Naive thymus-derived CD4-positive, alpha-beta T cell (primary cell): ENCODE measurements at places on chromosomes 5 and 9. TPM values are rescaled to one million over a fixed set of nuclear protein-coding genes. Genes with fewer than 3 reads are reported as not detected.
A peak's percentile ranks its signal among the peaks of the same experiment; 100 is the strongest.

DNA sequence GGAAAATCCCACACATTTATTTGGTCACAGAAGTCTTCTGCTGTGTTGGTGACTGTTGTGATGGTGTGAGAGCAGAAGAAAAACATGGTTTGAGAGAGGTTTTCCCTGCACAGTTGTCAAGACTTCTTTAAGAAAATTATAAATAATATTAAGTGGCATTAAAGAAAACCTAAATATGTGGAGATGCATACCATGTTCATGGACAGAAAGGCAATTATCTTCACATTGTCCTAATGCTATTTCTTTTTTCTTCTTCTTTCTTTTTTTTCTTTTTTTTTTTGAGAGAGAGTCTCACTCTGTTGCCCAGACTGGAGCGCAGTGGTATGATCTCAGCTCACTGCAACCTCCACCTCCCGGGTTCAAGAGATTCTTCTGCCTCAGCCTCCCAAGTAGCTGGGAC lies 24.3 kb upstream of the ERGIC1 start:
- no peaks in the 10 kb centered on the region for H3K27me3 ChIP-seq
- peaks cover 12% of the 10 kb centered on the region for H3K4me1 ChIP-seq
- no peaks in the 10 kb centered on the region for H3K36me3 ChIP-seq
- H3K4me3 ChIP-seq: no peak overlapping the region
- no peak for DNase-seq

DNA sequence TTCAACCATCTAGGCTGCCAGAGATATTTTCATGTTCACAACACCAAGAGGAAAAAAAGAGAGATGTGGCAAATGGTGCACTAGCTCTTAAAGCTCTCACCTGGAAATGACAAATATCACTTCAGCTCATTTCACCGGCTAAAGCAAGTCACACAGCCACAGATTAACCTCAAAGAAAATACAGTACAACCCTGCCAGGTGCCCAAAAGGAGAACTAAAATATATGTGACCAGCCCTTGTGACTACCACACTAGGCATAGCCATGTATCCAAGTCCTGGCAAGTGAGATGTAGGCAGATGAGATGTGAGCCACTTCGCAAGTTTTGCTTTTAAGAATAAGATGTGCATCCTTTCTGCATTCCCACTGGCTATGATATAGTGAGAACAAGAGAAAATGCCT lies 41.4 kb downstream of the AGTPBP1 start:
- no peaks in the 10 kb centered on the region for H3K27me3 ChIP-seq
- H3K4me1 ChIP-seq: no peaks in the 10 kb centered on the region
- no peak overlapping the region for H3K27ac ChIP-seq

- H3K4me3 ChIP-seq: no peak overlapping the region
- H3K36me3 ChIP-seq: no peaks in the 10 kb centered on the region
- no peak overlapping the region for H3K27ac ChIP-seq
- no peaks in the 10 kb centered on the region for H3K27me3 ChIP-seq
- no peaks in the 10 kb centered on the region for H3K4me1 ChIP-seq
These were observed 104.4 kb downstream of the SSBP2 start for GRCh38 chr5:81646469-81646995.

DNA sequence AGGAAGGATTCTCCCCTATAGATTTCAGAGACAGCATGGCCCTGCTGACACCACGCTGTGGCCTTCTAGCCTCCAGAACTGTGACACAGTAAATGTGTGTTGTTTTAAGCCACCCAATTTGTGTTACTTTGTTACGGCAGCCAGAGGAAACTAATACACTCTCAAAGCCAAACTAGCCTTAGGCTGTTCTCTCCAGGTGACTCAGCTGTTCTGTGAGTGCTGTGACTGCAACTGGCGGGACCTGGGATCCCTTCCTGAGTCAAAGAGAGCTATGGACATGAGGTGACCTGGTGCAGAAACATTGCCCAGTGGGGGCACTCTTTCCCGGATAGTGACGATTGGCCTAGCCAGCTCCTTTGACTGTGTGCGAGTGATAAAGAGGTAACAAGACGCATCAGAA lies 14.0 kb upstream of the MLANA start:
- H3K4me3 ChIP-seq: no peak overlapping the region
- H3K4me1 ChIP-seq: no peaks in the 10 kb centered on the region
- DNase-seq: no peak
- H3K36me3 ChIP-seq: no peaks in the 10 kb centered on the region
- H3K27ac ChIP-seq: no peak overlapping the region
- H3K27me3 ChIP-seq: no peaks in the 10 kb centered on the region

GRCh38 chr9:34346873-34347799 lies 17.8 kb downstream of the NUDT2 start:
- no peak overlapping the region for H3K4me3 ChIP-seq
- H3K27me3 ChIP-seq: no peaks in the 10 kb centered on the region
- DNase-seq: no peak
- H3K4me1 ChIP-seq: no peaks in the 10 kb centered on the region
- no peaks in the 10 kb centered on the region for H3K36me3 ChIP-seq

DNA sequence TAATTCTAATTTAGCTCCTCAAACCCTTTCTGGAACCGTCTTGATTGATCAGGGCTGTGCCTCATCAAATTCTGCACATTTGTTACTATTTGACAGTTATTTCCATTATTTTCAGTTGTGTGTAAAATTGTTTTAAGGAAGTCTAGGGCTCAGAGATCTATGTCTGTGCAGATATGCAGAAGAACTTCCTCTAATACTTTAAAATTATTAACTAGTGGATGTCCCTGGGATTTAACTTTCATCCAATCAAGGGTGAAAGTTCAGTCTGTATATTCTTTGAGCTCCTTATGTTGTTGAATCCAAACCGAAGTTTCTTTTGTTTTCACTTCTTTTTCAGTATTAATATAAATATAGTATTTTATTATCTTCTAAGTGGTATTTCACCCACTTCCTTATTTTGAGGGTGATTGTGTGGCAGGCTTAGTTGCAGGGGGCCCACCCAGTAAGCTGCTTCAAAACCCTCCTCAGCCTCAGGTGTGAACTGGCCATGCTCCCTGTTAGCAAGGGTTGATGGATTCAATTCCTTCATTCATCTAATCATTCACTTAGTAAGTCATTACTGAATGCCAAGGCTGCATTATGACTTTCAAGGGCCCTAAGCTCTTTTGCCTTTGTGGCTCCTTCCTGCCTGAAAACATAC lies 2.1 kb upstream of the CAMLG start:
- no peak for DNase-seq
- H3K36me3 ChIP-seq: peaks cover 5% of the 10 kb centered on the region
- H3K4me1 ChIP-seq: peaks cover 8% of the 10 kb centered on the region
- no peaks in the 10 kb centered on the region for H3K27me3 ChIP-seq
- no peak overlapping the region for H3K27ac ChIP-seq
- H3K4me3 ChIP-seq: no peak overlapping the region

GRCh38 chr5:135013947-135014570 lies 20.0 kb downstream of the PITX1 start:
- no peaks in the 10 kb centered on the region for H3K36me3 ChIP-seq
- DNase-seq: no peak
- no peaks in the 10 kb centered on the region for H3K27me3 ChIP-seq
- no peaks in the 10 kb centered on the region for H3K4me1 ChIP-seq
- no peak overlapping the region for H3K27ac ChIP-seq

- H3K4me1 ChIP-seq: no peaks in the 10 kb centered on the region
- no peak for DNase-seq
- no peaks in the 10 kb centered on the region for H3K36me3 ChIP-seq
- H3K4me3 ChIP-seq: no peak overlapping the region
- H3K27ac ChIP-seq: no peak overlapping the region
- H3K27me3 ChIP-seq: no peaks in the 10 kb centered on the region
These were observed 111.7 kb downstream of the JAKMIP2 start for GRCh38 chr5:147670815-147671214.

DNA sequence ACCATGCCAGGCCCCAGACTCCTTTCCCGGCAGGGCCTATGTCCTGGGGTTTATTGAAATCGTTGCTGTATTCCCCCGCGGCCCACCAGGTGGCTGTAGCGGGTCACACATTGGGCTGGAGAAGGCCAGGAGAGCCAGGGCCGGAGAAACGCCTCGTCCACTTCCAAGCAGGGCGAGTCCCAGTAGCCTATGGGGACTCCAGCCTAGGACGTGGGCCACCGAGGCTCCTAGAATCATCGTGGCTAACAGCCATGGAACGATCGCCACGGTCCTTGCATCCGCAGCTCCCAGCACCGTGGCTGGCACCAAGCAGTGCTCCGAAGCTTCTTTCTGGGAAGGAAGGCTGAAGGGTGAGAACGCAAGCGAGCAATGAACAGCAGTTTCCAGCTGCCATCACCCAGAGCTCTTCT lies 87.7 kb downstream of the ENTREP1 start:
- DNase-seq: no peak
- H3K4me1 ChIP-seq: no peaks in the 10 kb centered on the region
- H3K4me3 ChIP-seq: no peak overlapping the region
- no peaks in the 10 kb centered on the region for H3K27me3 ChIP-seq
- no peaks in the 10 kb centered on the region for H3K36me3 ChIP-seq

DNA sequence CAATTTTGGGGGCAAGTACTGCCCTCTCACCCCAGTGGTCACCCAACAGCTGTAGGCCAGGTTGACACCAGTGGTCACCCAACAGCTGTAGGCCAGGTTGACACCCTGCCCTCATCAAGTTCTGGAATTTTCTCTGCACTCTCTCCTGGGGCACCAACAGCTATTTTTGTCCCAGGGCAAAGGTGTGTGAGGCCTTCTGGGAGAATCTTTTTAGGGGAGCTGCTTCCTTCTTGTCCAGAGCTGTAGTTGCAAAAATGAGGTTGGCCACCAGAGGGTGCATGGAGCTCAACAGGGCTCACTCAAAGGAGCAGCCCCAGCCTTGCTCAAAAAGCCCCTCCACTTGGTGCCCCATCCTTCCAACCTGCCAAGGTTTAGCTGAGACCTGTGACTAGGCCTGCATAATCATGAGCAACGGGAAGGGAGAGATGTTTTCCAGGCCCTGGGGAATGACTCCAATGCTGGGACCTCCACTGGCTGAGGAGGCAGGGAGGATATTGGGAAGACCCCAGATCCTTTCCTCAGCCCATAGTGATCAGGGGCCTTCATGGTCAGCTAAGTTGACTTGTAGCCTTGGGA lies 10.6 kb upstream of the P4HA2 start:
- no peak overlapping the region for H3K27ac ChIP-seq
- H3K4me1 ChIP-seq: no peaks in the 10 kb centered on the region
- H3K36me3 ChIP-seq: no peaks in the 10 kb centered on the region
- H3K4me3 ChIP-seq: no peak overlapping the region
- H3K27me3 ChIP-seq: no peaks in the 10 kb centered on the region

- no peak for DNase-seq
- H3K36me3 ChIP-seq: no peaks in the 10 kb centered on the region
- no peaks in the 10 kb centered on the region for H3K4me1 ChIP-seq
- H3K27ac ChIP-seq: no peak overlapping the region
These were observed 485.7 kb upstream of the TUSC1 start for GRCh38 chr9:26163931-26164330.

DNA sequence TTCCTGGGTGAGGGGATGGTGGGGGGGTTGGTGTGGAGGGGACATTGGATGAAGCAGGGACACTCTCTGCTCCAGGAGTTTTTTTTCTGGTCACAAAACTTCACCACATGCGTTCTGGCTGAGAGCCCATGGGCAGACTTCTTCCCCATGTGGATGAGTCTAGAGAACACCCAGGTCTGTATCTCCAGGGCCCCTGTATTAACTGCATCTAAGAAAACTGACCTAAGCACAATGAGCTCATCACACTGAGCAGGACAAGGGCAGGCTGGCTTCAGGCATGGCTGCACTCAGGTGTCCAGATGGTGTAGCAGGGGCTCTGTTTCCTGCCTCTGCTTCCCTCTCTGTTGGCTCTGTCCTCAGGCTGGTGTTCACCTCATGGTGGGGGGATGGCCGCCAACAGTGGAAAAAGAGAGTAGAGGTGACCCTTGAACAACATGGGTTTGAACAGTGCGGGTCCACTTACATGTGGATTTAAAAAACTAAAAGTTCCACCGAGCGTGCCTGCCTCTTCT lies 85.3 kb upstream of the STC2 start:
- H3K27ac ChIP-seq: no peak overlapping the region
- H3K27me3 ChIP-seq: no peaks in the 10 kb centered on the region
- no peaks in the 10 kb centered on the region for H3K36me3 ChIP-seq
- no peak for DNase-seq

DNA sequence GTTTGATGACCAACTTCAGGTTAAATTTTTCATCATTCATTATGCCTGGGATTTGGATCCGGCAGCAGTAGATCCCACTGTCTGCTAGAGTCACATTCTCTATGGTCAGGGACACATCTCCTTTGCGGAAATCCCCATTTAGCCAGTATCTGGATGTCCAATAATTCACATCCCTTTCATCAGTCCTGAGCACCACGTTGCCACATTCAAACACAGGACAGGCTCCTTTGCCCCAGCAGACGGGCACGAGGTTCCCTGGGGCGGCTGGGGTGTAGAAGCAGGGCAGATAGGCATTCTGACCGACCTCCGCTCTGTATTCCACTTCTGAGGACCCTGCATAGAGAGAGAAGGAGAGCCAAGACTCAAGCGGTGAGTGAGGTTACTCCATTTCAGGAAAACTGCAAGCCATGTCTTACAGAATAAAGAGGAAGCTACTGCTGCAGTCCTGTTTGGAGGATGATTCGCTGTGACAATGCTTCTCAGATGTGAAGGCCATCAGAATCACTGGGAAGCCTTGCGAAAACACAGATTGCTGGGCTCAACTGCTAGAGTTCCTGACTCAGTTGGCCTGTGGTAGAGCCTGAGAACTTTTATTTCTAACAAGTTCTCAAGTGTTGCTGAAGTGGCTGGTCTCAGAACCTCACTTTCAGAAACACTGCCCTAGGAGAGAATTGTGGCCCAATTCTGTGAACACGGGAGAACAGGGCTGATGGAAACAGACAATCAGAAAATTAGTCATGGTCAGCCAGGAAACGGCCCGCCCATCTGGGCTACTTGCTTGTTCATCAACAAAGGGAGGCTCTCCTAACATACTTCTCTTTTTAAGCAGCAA lies 2.0 kb downstream of the HAVCR2 start:
- no peaks in the 10 kb centered on the region for H3K36me3 ChIP-seq
- H3K4me3 ChIP-seq: no peak overlapping the region
- H3K27ac ChIP-seq: no peak overlapping the region
- peak; percentile 38 for DNase-seq

DNA sequence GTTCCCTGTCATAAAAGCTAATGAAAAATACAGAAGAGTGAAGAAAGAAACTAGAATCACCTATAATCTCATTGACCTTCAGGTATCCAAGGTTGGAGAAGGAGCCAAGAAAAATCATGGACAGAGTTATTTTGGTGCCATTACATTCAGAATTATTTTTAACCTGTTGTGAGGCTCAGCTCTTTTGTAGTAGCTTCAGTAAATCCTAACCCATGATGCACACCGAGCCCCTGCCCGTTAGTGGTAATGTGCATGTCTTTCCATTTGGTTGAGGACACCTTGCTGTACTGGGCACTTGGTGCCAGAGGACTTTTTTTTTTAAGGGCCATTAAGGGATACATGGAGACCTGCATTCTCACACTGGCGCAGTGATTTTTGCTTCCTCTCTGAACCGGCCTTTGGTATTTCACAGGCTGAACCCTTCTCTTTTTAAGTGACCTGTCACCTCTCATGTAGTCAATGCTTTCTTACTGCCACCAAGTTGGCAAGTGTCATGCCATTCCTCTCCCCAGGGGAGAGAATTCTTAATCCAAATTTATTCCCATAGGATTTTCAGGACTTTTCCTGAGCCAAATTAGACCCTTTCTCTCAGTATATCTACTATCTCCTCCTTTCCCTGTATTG lies 125.6 kb downstream of the SMARCA2 start:
- peaks cover 3% of the 10 kb centered on the region for H3K36me3 ChIP-seq
- H3K27ac ChIP-seq: no peak overlapping the region
- no peak for DNase-seq
- no peaks in the 10 kb centered on the region for H3K27me3 ChIP-seq
- H3K4me1 ChIP-seq: no peaks in the 10 kb centered on the region

PCDHA9 gene
- polyA plus RNA-seq: not detected

CDC20B gene
- not detected for polyA plus RNA-seq

LHX3 gene
- not detected for polyA plus RNA-seq

BARHL1 gene
- polyA plus RNA-seq: not detected

ALDH1A1 gene
- not detected for polyA plus RNA-seq

WNK2 gene
- not detected for polyA plus RNA-seq

IFNA2 gene
- not detected for polyA plus RNA-seq

SAPCD2 gene
- 0.18 TPM for polyA plus RNA-seq

C1QTNF2 gene
- polyA plus RNA-seq: not detected

HK3 gene
- polyA plus RNA-seq: 0.55 TPM

GARIN3 gene
- not detected for polyA plus RNA-seq
